ENCODE measurements at places on chromosomes 16 and 17.

GRCh38 chr17:15081008-15081407, 184.1 kb downstream of the PMP22 start:
- no peak for DNase-seq

DNA sequence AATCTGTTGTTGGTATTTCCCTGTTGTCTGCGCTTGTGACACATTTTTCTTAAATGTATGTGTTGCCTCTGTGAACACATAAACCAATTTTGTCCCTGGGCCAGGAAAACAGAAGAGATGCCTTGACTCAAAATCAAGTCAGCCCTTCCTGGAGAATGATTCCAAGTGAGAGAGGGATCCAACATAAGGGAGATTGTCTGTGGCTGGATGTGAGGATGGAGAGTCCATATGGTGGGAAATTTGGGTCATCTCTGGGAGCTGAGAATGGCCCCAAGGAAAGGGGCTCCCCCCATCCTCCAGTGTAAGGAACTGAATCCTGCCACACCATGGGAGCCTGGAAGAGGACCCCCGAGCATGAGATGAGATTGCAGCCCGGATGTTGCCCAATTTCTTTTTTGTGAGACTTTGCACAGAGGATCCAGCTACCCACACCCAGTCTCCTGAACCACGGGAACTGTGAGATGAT, 13.5 kb downstream of the CRYM start:
- DNase-seq: no peak

- DNase-seq: no peak
Measured at GRCh38 chr17:44210342-44211192, 8.9 kb downstream of the UBTF start.

DNA sequence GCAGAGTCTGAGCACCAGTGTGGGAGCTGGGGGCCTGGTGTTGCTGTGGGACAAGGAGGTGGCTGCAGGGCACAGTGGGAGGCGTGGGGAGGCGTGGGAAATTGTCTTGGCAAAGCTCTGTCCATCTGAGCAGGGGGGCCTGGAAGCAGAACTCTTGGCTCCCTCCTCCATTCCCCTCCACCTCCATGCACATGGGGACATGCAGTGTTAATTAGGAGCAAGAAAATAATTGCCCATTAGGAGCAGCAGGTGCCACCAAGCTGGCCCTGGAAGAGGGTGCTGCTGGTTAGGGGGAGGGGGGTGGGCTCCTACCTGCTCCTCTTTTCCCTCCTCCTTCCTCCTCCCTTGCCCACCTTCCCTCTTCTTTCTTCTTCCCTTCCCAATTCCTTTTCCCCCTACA, 4.5 kb downstream of the TTYH2 start:
- no peak for DNase-seq

GRCh38 chr16:3548445-3548844, 28.8 kb downstream of the NLRC3 start:
- DNase-seq: no peak

DNA sequence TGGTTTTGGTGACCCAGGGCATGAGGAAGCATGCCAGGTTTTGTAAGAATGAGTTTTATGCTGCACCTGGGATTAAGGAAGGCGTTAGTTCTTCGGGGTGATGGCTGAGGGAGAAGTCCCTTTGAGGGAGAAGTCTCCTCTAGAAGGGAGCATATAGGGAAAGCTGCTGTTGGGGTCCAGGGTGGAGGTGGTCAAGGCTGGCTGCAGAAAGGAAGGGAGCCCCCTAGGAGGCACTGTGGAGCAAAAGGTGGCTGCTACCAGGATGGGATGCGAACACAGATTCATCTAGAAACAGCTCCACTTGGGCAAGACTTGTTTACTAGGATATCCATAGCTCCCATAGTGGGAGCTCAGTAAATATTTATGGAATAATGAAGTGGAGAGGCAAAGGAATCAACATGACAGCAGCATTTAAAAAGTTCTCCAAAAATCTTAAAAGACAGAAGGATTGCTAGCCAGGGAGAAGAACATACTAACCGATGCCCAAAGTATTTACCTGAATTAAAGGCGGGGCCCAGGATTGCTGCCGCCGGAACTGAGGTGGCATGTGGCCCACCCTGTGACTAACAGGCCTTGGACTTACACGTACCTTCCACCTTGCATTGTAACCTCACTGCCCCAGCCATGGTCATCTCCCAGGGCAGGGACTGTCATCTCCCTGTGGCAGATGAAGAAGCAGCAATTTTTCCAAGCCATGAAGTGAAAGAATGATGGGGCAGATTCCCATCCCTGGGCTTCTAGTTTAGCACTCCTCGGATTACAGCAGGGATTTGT, 7.1 kb upstream of the LPCAT2 start:
- no peak for DNase-seq

GRCh38 chr16:27441276-27441675, 39.3 kb downstream of the IL21R start:
- no peak for DNase-seq

- no peak for DNase-seq
Measured at GRCh38 chr16:82096641-82097040, 61.6 kb downstream of the HSD17B2 start.

- no peak for DNase-seq
Measured at GRCh38 chr17:76670020-76670717, 26.6 kb upstream of the ST6GALNAC1 start.

- DNase-seq: peak; percentile 26
Measured at GRCh38 chr17:50560185-50560824, at the start of gene CACNA1G. CACNA1G (plus strand) TSS chr17:50560715; CDS start chr17:50561460, 745 bp downstream.

- no peak for DNase-seq
Measured at GRCh38 chr17:42685831-42686230, 3.5 kb downstream of the CNTNAP1 start.

GRCh38 chr17:75590314-75590761, 2.7 kb downstream of the MYO15B start:
- DNase-seq: no peak

DNA sequence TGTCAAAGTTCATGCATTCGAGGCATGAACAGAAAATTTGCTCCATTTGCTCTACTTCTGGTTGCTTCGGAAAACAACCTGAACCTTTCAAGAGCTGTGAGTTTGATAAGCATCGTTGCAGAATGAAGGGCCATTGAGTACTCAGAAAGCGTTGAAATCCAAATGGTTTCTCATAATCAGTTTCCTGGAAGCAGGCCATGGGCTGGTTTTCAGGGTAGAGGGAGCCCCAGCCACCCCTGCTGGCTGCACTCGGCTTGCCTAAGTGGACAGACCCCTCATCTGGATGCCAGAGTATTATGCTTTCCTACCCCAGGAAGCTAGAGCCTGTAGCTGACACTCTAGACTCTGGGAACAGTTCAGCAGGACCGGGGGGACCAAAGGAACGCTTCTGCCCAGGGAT, 24.4 kb downstream of the SCNN1G start:
- no peak for DNase-seq

DNA sequence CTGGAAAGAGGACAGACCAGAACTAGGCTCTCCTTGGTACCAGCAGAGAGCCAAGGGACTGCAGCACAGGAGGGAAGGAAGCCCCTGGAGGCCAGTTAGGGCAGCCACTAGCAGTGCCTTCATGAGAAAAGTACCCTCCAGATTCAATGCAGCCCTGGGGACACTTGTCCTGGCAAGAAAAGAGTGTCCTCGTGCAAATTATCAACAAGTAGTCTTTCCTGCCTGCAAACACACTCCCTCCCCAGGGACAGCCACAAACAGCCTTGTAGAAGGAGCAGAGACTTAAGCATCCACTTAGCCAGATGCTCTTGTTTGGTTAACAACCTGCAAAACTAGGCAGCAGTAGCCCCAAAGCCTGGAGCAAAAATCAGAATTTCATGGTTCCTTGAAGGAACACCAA, 24.3 kb downstream of the CENPV start:
- no peak for DNase-seq

- no peak for DNase-seq
Measured at GRCh38 chr17:78411241-78411857, 32.9 kb downstream of the PGS1 start.

- no peak for DNase-seq
Measured at GRCh38 chr17:82097184-82097918, 685 bp downstream of the FASN start.

DNA sequence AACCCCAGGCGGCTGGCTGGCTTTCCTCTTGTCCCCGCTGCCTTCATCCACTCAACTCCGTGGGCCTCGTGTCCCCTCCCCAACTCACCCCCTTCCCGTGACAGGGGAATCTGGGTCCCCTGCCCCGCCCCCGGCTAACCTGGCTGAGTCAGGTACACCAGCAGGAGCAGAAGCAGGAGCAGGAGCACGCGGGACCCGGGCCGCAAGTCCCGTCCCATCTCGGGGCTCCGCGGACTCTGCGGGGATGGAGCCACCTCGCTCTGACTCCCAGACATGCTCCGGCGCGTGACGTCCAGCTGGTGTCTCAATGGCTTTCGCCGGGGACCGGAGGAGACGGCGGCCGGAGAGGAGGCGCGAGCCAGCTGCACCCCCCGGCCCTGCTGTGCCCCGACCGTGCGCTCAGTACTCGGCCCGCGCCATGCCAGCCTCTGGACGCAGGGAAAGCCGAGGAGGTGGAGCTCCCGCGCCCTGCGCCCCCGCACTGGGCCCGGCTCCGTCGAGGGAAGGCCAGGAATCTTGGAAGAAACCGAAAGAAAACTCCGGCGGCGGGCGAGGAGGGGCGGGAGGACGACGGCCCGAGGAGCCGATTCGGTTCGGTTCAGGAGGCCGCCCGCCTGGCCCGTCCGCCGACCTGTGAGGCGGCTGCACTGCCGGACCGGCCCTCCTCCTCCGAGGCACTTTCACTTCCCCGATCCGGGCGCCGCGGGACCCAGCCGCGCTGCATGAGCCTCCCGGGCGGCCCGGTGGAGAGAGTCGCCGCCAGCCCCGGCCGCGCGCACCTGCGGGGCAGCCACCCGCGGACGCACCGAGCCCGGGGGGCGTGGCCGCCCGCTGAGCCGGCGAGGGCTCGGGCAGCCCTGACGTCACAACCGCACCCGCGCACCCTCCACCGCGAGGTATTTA, at the start of the genes CXCL16 and ZMYND15:
TSS of gene CXCL16 (minus strand) at position 807 of the 903 bp plus-strand sequence. CDS start at position 218, 589 bp downstream.
TSS of gene ZMYND15 (plus strand) at position 712 of the 903 bp plus-strand sequence. CDS start 716 bp downstream, outside the sequence.
- no peak for DNase-seq

DNA sequence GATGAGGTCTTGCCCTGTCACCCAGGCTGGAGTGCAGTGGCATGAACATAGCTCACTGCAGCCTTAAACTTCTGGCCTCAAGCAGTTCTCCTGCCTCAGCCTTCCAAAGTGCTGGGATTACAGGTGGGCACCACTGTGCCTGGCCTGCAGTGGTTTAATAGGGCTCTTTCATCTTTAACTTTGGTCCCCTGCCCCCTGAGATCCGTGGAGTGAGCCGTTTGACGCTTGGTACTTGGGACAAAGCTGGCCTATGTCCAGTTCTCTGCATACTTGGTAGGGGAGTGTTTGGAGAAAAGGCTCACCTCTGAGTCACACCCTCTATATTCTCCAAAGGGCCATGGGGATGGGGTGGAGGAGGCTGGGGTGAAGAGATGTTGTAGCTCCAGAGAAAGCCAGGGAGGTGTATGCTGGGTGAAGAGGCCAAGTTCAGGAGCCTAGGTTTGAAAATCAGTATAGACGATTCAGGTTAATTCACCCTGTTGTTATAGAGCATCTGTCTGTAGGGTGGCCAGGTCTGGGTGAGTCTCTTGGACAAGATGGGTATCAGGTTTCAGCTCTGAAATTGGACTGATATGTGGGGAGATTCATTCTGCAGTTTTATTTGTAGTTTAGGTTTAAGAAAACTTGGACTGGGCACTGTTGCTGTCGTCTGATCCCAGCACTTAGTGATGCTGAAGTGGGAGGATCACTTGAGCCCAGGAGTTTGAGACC, 17.6 kb downstream of the ABCC1 start:
- peak; percentile 40 for DNase-seq

GRCh38 chr16:72188541-72188940, 16.6 kb upstream of the PMFBP1 start:
- DNase-seq: no peak

GRCh38 chr16:48123104-48123788, 32.5 kb downstream of the ABCC12 start:
- peak; percentile 94 for DNase-seq

GRCh38 chr17:82865774-82866395, 26.1 kb upstream of the ZNF750 start:
- no peak for DNase-seq

DNA sequence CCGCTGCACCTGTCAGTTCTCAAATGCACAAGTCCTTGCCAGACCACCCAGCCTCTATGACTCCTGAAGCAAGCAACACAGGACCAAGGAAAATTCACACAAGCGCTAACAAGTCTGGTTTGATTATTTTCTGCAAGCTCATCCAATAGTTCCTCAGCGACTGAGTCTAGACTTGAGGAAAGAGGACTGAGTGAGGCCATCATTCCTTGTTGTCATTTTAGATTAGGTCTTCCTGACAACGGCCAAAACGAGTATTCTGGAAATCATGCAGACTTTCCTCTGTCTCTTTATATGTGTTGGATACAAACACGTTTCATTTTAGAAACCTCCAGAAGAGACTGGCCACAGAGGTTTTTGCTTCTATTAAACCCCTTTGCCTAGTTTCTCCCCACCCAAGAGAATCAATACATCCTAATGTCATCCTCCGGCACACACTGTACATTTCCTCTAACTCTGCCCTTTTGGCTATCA, 561 bp downstream of the CCDC47 start:
- no peak for DNase-seq

GRCh38 chr16:4591706-4592470, 22.8 kb downstream of the UBALD1 start:
- no peak for DNase-seq

Measured in amniotic stem cell (primary cell).